ENCODE measurements at places on chromosomes 12 and 14.
A peak's percentile ranks its signal among the peaks of the same experiment; 100 is the strongest.

DNA sequence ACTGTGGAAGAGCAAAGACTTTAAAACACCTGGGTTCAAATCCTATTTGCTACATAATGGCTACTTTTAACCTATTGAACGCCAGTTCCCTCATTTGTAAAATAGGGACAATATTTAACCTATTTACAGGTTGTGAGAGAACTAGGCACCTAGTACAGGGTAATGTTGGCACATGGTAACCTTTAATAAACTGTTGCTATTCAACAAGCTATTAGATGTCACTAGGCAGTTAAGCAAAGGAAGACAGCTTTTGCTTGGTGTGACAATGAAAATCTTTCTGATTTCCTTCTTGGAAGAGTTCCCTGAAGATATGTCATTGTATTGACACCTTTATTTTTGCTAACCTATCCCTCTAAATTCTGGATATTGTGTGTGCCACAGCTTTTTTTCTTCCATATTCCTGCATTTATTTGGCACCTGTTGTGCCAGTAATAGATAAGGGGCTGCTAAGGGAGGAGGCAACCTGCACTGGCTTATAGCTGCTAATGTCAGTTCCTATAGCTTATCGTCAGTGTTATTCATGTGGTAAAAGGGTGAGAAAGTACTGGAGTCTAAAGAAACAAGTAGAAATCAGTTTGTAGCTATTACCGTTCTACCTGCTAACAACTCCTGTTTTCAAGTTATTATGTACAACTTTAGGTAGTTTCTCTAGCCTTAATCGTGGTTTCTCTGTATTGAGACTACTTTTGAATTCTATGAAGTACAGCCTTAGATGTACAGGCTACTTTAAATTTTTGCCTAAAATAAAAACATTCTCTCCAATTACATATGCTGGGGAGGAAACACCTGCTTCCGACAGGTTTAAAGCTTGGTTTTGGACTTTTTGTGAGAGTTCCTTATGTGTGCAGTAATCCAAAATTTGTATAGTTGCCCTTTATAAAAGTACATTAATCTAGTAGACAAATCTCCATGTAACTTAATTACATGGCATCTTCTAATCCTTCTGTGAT is 24.3 kb downstream of the HIF1A start:
- DNase-seq, result no peak

- no peak for DNase-seq
These were observed 32.1 kb downstream of the MVK start for GRCh38 chr12:109605599-109606228.

GRCh38 chr12:125057708-125058107 is 7.5 kb upstream of the AACS start:
- no peak for DNase-seq

DNA sequence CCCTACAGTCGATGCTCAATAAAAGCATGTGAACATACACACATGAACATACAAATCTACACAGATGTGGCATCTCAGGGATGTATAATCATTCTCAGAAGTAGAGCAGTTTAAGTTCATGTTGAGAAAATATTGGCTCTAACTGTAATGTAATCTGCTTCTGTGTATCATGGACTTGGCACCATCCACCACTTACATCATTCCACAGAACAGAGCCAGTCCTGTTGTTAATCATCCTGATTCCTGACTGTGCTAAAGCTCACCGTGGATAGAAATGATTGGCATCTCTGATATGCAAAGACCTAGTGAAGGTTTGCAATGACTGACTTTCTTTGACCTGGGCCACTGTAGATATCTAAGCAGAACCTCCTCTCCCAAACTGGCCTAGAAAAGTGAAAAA is 1141.3 kb downstream of the BCL11B start:
- no peak for DNase-seq

- DNase-seq, result no peak
These were observed 151.9 kb upstream of the NOS1 start for GRCh38 chr12:117513353-117513752.

DNA sequence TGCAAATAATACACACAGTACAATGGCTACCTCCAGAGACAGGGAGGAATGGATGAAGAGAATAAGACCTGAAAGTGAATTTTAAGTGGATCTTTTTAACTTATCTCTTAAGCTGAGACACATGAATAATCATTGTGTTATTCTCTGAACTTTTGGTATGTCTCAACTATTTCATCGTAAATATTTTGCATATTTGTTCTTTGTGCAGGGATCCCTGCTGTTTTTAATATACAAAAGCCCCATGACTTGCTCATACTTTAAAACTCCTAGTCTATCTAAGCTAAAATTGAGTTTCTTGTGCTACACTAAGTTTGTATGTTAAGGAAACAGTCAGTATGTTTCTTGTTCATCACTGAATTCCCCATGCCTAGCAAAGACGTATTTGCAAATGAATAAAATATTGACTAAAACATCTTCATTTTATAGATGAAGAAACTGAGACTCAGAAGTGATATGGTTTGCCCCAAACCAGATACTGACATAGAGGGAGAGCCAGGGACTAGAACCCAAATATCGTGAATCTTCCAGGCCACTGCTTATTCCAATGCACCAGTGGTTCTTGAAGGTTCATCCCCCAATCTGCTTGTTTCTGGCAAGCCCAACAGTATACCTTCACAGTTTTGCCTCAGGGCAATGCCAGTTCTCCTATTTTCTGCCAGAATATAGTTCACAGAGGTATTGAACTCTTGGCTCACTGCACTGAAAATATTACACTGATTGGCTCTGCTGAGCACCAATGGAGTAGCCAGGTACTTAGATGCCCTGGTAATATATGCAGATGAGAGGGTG is 356.9 kb downstream of the MED13L start:
- no peak for DNase-seq

- DNase-seq, result no peak
These were observed 208.4 kb downstream of the C12orf75 start for GRCh38 chr12:105538880-105539279.

DNA sequence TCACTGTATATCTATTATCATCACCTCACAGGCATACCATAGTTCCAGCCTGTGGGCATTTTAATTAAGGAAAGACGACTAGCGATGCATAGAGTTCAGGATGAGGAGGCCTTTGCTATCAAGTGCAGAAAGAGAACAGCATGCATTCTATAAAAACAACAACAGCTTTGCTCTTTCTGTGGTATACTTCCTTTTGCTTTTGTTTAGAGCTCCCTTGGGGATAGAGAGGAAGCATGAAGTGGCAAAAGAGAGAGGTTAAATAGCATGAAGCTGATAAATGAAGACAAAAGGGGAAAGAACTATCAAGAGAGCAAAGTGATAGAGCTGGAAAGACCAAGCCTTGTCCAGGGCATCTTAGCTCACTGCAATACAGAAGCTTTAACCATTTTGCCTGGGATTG is 23.5 kb downstream of the IFNG-AS1 start:
- no peak for DNase-seq

GRCh38 chr12:49951411-49952240 is 1.1 kb downstream of the AQP2 start:
- no peak for DNase-seq

- DNase-seq, result peak; percentile 40
These were observed 174.4 kb downstream of the MON2 start for GRCh38 chr12:62640910-62641448.

- no peak for DNase-seq
These were observed 315 bp downstream of the LTB4R2 start for GRCh38 chr14:24310265-24310645.

DNA sequence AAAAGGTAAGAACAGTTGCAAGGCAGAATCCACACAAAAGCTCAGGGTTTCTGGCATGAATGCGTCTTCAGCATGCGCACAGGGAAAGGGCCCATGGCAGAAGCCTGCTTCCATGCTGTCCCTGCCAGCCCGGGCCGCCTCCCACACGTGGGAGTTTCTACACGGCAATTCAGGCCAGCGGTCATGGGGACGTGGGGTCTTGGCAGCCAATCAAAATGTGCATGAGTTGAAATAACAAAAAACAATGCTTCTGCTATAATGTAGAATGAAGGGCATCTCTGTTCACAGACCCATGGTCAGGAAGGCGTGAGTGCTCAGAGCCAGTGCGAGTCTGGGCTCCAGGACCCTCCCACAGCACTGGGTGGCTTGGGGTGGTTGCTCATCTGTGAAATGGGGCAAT is 28.6 kb downstream of the AMN start:
- DNase-seq, result no peak

DNA sequence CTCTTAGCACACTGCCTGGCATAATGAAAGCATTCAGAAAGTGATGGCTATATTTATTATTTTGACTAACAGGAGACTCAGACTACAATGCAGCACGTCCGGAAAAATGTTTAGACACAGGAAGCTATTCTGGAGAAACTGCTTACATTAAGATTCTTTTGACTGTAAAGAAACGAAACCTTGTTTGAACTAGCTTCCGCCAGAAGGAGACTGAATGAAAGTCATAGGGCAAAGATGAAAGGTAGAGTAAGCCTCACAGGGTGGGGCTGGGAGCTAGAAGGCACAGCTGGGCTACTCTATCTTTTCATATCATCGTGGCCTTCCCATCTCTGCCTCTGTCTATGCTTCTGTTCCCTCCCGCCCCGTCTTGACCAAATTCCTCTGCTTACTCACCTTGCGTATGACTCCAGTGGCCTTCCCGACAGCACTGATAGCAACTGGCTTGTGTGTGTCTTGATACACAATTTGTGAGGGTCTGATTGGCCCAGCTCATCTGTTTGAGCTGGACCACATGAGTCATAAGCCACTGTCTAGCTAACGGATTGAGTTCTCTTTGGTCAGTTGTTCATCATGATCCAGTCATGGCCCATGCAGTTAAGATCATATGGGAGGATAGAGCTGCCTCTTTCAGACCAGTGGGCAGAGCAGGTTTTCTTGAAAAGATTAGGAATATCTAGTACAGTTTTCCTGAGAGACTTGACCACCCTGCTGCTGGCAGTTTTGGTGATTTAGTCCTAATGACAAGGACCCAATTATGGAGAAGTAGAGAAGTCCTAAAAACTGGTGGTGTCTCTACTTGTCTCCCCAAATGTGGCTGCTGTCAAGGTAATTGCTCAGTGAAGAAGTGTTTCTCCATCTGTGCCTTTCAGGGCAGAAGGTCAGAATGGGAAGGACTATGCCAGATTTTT is 151.5 kb upstream of the SLC38A2 start:
- peak; percentile 61 for DNase-seq

All from HTR-8/SVneo (cell line).